Esophagus muscularis mucosa (tissue), 4 donors: ENCODE measurements at places on chromosomes 2 and 18. TPM values are rescaled to one million over a fixed set of nuclear protein-coding genes. Genes with fewer than 3 reads are reported as not detected.

Gene MAB21L4
- not detected for total RNA-seq

Gene SRD5A2
- total RNA-seq = not detected

Gene ABCB11
- 0.06 TPM for total RNA-seq

Gene KYNU
- 3.3 TPM for total RNA-seq

Gene PELI1
- 17.6 TPM for total RNA-seq

Gene GALNT5
- total RNA-seq = 0.83 TPM

Gene CXCR1
- 4.0 TPM for total RNA-seq

Gene LAMA3
- total RNA-seq = 12.9 TPM

DNA sequence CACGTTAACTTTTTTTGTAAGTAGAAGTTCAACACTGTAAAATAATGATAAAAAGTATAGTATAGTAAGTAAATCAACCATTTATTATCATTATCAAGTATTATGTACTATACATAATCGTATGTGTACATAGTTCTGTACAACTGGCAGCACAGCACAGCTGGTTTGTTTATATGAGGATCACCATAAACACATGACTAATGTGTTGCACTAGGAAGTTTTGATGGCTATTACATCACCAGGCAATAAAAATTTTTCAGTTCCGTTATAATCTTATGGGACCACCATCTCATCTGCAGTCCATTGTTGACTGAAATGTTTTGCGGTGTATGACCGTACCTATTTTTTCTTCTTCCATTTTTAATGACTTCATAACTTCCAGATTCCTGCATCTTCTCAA, 39.2 kb upstream of the ZNF385B start:
- no peak for DNase-seq

GRCh38 chr18:8987241-8987640, 115.3 kb upstream of the NDUFV2 start:
- no peak for DNase-seq

- DNase-seq = no peak
Observed at GRCh38 chr2:136997557-136997956, 232.2 kb downstream of the THSD7B start.

DNA sequence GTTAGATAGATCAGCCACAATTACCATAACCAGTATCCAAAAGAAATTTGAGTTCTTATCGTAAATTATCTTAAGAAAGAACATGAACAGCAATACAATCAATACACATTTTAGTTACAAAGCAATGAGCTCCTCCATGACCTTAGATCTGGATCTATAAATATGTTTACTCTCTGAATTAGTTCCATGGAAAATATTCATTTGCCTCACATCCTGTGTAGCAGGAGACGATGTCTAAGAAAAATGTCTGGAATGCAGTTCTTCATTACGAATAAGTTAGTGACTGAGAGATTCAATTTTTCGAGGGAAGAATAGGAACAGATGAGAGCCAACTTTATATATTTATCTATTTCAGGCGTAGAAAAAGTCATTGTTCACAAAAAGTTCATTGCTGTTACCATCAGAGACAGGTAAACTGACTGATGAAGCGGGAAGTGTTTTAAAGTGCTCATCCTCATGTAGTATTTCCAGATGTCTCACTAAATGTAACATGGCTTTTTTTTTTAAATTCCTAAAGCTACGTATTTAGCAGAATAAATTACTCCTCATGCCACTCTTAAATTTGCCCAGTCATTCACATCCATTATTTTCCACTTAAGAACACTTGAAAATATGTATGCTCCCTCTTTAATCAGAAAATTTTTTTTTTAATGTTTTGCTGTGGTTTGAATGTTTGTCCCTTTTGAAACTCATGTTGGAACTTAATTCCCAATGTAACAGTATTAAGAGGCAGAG, 106.5 kb upstream of the SCN1A start:
- DNase-seq = no peak

DNA sequence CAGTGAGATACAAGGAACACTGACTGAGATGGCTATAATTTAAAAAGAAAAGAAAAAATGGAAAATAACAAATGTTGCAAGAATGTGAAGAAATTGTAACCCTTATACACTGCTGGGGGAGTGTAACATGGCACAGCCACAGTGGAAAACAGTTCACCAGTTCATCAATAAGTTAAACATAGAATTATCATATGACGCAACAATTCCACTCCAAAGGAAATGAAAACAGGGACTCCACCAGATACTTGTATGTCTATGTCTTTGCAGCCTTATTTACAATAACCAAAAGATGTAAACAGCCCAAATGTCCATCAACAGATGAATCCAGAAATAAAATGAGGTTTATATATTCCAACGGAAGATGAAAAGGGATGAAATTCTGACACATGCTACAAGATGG, 30.8 kb downstream of the DDX18 start:
- no peak for DNase-seq

DNA sequence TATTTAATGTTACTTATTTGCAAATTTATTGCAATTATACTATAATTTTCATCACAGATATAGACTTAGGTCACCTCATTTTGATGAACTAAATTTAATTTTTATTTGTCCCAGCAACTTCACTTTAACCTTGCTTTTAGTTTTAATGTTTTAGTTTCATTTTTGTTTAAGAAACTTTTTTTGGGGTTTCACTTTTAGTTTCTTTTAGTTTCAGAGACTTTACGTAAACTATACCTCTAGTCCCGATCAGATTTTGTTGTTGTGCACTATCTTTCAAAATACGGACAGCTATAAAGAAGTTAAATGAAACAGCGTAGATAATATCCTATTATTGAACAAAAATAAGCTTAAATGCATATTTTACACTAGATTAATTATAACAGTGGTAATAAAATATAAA, 460.5 kb downstream of the ERBB4 start:
- no peak for DNase-seq

DNA sequence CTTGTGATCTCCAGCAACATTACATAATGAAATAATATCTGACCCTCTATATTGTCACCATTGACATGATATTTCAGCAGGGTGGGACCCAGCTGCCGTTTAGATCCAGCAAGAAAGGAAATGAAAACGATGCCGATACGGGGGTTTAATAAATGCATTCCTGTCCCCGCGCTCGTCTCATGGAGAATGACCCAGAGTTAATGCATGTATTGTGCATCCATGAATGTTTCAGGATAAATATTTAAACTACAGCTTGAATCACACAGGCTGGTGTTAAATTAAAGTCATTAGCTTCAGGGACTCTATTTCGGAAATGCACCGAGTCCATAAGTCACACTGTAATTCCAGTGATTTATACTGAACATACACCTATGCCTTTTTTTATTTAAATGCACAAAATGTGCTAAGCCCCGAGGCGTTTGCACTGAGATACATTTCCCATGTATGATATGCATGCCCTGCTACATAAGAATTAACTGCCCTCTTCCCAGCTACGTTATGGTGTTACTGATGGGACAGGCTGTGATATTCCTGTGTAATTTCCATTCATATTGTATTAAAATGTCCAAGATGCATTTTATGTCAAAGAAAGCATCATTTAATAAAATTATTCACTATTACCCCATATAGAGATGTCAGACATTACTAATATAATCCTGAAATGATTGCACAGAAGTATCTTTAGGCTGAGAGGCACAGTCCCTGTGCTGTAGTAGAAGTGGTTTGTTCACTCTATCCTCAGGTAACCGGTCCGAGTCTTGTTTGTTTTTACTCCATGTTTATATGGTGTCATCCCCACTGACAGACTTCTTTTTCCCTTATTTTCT, 109.3 kb upstream of the ZNF516 start:
- no peak for DNase-seq

DNA sequence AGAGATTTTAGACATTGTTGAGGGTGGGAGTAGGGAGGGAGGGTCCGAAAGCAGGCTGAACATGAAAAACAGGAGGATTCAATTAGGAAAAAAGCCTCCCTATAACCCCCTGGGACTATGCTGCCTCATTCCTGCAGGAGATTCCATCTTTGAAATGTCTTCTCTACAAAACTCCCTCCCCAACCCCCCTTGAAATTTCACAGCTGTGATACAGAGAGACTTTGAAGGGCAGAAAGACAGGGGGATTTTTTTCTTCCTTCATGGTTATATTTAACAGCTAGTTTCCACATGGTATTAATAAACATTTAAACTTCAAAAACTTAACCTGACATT, 57.6 kb downstream of the TRIB2 start:
- DNase-seq = no peak

DNA sequence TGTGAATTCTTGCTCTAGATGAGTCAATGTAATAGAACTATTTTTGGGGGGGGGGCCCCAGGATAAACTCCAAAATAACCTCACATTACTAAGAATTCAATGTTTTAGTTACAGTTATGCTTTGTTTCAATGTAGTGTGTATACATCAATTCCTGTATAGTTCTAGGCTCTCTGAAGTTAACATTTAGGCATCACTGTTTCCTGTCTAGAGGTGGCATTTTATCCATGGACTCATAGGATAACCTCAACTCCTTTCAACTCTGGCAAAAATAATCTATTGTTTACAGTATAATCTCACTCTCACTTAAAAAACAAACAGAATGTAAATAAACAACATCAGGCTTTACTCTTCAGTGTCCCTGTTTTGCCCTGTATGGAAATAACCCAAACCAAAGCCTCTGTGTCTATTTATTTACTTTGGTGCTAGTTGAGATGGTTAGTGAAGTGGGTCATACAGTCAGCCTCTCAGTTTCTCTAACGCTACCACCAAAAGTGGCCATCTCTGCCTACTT, 79.3 kb upstream of the MMADHC start:
- DNase-seq = no peak

DNA sequence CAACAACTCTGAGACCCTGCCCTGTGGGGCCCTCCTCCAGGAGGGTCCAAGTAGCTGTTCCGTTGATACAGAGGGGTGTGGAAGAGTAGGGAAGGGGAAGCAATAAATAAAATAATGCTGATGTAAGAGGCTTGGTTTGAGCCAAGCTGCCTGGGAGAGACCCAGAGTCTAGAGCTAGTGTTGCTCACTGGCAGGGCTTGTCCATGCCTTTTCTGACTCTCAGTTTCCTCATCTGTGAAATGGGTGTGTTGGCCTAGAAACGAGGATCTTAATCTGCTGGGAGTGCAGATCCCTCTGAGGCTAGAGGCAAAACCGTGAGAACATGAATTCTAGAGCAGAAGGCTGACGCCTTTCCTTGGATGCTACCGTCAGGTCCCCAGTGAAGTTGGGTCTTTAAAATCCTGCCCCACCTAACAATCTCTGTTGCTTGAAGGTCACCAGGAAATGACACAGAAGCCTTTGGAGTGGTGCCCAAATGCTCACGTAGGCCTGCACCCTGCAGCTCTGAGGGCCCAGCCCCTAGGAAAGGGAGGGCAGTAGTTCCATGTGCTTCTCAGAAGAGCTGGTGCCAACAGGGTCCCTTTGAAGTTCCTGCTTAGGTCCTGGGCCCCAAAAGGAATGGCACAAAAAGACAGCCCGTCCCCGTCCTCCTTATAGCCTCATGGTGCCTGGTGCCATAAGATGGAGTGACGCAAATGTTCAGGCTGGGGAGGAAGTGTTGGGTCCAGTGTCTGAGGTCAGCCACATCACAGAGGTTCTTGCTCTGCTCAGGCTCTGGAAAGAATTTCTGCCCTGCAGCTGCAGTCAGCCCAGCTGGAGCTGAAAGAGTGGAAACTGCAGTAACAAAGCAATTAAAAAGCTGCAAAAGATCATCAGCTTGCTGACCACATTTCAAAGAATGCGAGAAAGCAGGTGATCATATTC, 73.2 kb upstream of the SMAD2 start:
- DNase-seq = no peak

DNA sequence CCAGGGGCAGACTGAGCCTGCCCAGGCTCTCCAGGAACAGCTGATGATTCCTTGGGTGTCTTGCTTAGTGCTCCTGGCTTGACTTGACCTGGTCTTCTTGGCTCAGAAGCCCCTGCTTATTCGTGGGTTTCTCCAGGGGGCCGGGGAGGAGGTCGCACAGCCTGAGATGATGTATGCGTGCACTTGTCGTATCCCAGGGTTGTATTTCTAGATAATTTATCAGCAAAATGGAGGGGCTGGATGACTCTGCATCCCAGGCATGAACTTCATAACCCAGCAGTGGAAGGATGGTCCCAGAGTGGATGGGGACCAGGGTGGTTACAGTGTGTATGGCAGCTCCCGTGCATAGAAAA, 25.2 kb downstream of the IMPA2 start:
- no peak for DNase-seq

DNA sequence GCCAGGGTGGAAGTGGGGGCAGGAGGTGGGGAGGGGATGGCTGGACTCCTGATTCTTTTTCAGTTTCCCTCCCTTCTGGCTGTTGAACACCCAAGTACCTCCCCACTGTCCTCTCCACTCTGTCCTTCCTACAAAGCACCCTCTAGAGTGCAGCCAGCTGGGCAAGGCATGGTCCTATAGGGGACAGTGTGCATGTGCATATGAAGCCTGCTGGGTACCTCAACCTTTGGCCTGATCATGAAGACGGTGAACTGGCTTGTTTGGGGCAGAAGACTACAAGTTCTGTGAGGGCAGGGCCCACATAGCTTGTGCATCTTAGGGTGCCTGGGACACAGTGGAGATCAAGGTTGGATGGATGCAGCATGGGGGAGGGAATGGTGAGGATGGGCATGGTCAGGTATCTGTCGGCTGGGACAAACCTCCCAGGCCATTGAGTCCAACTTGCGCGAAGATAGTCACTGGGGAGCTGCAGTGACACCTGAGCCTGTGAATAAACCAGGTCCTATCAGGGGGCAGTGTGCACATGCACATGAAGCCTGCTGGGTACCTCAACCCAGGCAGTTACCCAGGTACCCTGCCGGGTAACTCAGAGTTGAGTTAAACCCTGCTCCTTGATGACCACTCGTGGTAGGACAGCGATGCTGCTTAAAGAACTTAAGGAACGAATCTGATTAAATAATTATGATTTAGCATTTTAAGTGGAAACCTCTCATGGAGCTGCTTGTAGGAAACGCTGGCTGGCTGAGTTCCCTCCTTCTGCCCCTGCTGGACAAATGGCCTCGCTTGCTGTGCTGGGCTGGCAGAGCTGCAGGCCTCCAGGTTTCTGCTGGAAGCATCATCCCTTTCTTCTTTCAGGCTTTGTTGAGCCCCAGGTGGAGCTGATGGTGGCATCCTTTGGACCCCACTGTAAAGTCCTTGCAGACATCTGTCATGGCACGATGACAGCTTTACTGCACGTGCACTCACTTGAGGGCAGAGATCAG, 84.0 kb downstream of the POLR1A start:
- no peak for DNase-seq

- no peak for DNase-seq
Observed at GRCh38 chr18:8991155-8991554, 111.3 kb upstream of the NDUFV2 start.

- no peak for DNase-seq
Observed at GRCh38 chr2:112493048-112493447, 11.1 kb downstream of the TTL start.

GRCh38 chr2:240991378-240992263, 6.8 kb upstream of the SNED1 start:
- no peak for DNase-seq
